ENCODE measurements at places on chromosomes 12 and 14.

DNA sequence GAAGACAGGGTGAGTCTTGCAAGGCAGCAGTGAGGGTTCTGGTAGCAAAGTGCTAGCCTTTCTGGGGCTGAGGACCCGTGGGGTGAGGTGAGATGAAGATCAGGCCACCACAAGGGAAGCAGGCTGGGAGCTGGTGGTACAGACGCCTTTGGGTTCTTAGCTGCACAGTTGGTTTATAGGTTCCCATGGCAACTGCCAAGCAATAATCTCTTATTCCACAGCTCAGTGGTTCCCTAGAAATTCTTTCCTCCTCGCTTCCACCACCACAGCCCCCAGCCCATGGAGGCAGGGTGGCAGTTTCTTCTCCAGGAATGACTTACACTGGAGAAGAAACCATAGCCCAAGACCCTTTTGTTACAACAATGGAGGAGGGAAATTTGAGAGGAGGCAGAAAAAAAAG lies 82.1 kb downstream of the CMKLR1 start:
- no peak for DNase-seq

GRCh38 chr14:98593361-98593761 lies 678.6 kb downstream of the BCL11B start:
- no peak for DNase-seq

DNA sequence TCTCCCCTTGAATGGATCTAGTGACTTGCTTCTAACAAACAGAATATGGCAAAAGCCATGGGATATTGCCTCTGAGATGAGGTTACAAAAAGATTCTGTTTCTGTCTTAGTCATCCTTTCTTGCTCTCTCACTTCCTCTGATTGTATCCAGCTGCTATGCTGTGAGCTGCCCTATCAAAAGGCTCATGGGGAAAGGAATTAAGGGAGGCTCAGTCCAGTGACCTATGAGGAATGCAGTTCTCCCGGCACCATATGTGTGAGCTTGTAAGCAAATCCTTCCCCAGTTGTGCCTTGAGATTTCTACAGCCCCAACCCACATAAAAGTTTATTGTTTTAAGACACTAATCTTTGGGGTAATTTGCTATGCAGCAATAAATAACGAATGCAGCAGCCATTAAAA lies 183.1 kb downstream of the KLHL28 start:
- DNase-seq, result no peak

DNA sequence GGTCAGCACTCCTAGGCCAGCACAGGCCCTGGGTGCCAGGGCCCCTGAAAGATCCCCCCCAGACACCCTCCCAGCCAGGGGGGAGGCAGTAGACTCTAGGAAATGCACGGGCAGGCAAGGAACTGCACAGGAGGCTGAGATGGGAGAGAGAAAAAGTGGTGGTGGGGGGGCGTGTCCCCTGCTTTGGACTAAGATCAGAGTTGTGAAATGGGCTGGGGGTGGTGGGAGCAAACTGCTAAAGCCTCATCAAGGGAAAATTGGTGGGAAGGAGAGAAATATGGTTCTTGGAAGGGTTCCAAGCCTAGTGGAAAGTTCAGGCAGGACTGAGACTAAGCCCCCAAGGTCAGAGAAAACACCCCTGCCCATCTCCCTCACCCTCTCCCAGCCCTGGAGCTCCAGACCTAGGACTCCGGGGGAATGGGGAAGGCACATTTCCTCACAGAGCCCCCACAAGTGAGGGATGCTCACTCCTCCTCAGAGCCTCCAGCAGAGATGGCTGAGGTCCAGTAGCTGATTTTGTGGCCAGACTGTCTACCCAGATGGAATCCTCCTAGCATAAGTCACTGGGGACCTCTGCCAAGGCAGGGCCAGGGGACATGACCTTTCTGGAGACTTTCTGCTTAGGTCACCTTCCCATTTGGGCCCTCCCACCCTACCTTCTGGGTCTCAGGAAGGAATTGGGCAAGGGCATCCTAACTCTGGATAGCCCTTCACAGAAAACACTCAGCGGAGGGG lies 29.8 kb downstream of the FIGNL2 start:
- no peak for DNase-seq

DNA sequence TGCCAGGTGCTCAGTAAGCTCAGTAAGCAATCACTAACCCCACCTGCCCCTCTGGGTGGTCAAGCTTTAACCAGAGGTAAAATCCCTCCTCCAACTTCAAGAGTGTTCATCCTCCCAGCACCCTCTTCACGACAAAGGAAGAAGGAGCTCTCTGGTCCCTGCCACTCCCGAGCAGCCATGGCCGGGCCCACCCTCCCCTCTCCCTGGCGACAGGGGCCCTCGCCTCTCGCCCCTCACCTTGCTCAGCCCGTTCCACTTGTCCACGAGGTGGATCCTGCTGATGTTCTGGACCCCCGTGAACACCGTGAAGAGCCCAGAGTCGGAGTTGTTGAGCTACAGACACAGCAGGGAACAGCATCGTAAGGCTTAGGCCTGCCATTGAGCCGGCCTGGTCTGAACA lies 52.0 kb downstream of the SCARB1 start:
- no peak for DNase-seq

DNA sequence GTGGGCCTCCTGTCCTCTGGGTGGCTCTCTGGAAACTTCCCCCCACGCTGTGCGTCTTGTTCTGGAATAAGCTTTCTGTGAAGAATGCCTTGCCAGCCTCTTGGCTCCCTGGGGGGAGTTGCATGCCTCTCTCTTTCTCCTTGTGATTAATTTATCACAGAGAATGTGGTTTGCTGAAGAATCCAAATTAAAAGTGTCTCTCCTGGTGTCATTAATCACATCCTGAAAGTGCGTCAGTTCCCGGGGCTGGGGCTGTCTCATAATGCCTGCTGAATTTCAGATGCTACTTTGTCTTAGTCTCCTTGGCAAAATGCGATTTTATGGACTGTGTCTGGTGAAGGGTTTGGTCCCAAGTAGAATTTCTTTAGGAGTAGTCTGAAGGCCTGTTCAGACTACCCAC lies 787.7 kb upstream of the TMEM132C start:
- no peak for DNase-seq

DNA sequence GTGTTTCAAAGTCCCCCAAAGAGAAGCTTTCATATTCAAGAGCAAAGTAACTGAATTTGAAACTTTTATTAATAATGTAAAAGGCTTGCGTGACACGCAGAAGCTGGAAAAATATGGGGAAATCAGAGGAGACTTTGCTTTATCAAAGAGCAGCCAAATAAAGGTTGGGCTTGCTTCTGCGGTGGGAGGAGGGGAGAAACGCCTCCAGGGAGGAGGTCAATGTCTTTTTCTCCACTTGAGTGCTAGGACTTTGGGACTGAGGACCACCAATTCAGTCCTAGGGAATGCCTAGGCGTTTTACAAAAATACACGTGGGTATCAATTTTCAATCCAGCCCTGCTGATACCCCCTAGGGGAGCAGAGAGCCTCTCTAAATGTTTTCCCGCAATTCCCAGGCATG lies 60.9 kb upstream of the FZD10 start:
- no peak for DNase-seq

- peak; percentile 43 for DNase-seq
These were observed 191.6 kb downstream of the DUSP6 start for GRCh38 chr12:89160716-89161123.

DNA sequence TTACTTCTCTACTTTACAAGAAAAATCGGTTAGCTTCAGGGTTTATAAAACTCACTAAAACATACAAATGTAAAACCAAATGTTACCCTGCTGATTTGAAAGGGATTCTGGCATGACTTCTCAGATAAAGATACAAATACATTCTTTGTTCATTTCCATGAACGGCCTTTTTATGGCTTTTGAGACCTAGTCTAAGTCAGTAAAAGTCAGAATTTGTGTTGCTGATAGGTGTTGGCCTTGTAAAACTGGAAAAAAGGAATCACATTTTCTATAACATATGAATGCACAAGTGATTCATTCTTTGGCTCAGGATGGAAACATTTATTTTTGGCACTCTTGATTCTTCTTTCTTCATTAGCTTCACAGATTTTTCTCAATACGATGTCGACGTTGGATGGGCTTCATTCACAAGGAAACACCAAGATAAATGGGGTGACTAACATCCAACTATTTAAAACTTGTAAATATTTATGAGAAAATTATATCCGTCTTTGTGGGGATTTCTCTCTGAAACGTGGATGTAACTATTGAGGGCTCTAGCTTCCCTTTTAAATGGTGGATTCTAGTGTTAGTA lies 27.0 kb upstream of the CPM start:
- no peak for DNase-seq

GRCh38 chr12:102880783-102881182 lies 36.3 kb downstream of the PAH start:
- no peak for DNase-seq

DNA sequence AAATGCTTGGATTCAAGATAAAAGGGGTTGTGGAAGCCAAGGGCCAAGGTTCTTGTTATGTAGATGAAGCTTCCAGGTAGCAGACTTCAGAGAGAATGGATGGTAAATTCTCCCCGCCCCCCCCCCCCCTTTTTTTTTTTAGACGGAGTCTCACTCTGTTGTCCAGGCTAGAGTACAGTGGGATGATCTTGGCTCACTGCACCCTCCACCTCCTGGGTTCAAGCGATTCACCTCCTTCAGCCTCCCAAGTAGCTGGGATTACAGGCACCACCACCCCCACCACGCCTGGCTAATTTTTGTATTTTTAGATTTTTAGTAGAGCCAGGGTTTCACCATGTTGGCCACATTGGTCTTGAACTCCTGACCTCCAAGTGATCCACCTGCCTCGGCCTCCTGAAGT lies 4.1 kb downstream of the DGLUCY start:
- DNase-seq, result no peak

- DNase-seq, result no peak
These were observed 666.6 kb downstream of the NRXN3 start for GRCh38 chr14:78836777-78837176.

GRCh38 chr12:66765204-66765603 lies 86.3 kb upstream of the GRIP1 start:
- DNase-seq, result no peak

- DNase-seq, result no peak
These were observed 13.4 kb downstream of the SPTLC2 start for GRCh38 chr14:77603031-77603430.

GRCh38 chr12:6195665-6196535 lies 4.3 kb upstream of the CD9 start:
- peak; percentile 45 for DNase-seq

DNA sequence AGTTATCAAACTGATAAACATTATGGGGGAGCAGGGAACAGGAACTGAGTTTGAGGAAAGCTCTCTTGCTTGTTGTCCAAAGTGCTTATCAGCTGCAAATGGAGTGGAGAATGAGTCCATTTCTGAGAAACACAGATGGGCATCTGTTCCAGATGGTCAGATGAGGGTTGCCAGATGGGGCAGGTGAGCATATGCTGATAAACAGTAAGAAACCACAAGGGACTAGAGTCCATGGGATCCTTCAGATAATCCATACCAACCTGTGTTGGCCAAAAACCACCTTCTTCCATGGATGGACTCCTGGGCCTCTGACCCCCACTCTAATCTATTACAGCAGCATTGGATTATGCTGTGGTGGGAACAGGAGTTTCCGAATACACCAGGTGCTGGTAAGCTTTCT lies 38.3 kb downstream of the GNS start:
- no peak for DNase-seq

- no peak for DNase-seq
These were observed 770.7 kb downstream of the BCL11B start for GRCh38 chr14:98501335-98501734.

DNA sequence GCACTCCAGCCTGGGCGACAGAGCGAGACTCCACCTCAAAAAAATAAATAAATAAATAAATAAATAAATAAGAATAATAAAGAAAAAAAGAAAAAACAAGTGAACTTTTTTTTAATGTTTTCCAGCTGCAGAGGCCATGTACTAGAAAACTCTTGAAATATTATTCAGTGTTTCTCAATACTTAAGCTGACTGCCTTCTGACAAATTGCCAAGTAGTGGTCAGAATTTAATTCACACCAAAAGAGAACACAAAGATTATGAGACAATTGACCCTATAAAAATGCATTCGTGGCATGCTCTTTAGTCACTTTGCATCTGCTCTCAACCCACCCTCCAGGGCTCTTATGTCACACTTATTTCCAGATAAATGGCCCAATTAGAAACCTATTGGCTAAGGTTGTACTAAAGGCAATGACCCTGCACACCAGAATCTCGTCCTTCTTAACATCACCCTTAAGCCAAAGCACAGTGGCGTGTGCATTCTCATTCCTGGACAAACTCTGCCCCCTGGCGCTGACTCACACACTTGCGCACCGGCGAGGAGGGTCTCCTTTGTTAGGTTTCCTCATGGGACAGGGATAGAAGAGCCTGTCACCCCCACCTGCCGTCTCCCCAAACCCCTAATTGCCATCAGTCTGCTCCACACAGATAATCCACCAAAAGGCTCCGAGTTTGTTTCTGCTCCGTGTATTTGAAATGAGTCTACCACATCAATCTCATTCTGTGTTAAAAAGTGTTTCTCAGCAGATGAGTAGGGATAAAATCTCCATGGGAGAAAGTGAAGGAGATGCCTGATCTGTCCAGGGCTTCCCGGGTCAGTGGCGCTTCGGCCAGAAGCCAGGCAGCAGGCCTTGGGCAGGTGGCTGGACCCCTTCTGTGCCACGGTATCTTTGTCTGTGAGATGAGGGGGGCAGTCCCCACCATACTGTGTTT lies 73.1 kb upstream of the CEP83 start:
- DNase-seq, result peak; percentile 49

GRCh38 chr14:72439707-72440106 lies 454.2 kb downstream of the DPF3 start:
- DNase-seq, result peak; percentile 4

DNA sequence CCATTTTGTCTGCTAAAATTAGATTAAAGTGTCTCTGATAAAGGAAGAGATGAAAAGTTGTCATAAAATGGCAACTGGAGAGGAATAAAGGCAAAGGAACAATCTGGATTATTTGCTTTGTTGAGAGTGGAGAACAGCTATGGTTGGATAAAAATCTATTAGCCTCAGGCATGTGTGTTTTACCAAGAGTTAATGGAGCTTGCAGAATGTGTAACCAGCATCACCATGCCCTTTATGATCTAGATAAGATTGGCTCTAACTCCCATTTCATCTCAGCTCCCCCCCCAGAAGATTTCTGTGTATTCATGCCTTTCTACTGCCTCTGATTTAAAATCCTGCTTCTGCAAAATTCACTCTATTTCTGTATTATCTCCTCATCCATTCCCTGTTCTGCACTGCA lies 93.8 kb downstream of the GALC start:
- no peak for DNase-seq

DNA sequence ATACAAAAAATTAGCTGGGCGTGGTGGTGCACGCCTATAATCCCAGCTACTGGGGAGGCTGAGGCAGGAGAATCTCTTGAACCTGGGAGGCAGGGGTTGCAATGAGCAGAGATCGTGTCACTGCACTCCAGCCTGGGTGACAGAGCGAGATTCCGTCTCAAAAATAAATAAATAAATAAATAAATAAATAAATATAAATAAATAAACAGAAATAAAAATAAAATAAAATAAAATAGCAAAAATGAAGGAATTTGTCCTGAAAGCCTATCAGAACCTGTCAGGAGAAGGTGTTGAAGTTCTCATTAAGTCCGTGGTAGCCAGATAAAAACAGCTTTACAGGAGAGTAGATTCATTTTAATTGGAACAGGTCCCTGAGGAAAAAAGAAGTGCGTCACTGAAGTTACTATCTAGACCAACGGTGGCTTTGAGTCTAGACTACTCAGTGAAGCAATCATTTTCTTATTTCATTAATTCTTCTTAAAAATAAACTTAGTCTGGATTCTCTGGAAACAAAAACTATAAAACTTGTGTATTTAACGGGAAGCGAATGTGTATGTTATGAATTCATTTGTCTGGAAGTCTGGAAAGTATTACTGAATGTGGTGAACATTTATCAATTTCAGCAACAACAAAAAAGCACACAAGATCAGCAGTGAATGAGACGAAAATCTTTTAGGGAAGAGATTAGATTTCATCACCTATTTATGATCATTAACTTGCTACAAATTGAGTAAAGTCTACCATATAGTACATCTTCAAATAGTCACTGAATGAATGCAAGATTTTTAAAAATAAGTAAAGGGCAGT lies 248.5 kb upstream of the PDE3A start:
- DNase-seq, result no peak

Measured in stimulated activated CD4-positive, alpha-beta T cell treated with anti-CD3 and anti-CD28 coated beads, Interleukin-15, amount 100 ng/mL, for 48 hours (primary cell).